ENCODE measurements at places on chromosomes 3 and 15.
A peak's percentile ranks its signal among the peaks of the same experiment; 100 is the strongest.

- no peak for DNase-seq
These were observed 322.7 kb upstream of the ZNF717 start for GRCh38 chr3:76107935-76108570.

DNA sequence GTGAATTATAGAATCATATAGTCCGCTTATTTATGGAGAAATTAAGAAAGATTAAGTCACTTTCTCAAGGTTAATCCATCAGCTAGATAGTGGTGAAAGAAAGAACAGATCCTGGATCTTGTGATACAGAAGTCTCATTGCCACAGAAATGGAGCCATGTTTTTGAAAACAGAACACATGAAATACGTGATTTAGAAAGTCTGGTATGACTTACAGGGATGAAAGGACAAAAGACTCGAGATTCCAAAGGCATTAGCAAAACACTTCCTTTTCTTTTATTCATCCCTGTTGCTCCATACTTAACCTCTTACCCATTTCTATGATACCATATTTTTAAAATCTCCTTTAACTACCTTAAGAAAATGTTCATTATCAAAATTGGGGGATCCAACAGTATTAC is 40.0 kb upstream of the TEX9 start:
- no peak for DNase-seq

DNA sequence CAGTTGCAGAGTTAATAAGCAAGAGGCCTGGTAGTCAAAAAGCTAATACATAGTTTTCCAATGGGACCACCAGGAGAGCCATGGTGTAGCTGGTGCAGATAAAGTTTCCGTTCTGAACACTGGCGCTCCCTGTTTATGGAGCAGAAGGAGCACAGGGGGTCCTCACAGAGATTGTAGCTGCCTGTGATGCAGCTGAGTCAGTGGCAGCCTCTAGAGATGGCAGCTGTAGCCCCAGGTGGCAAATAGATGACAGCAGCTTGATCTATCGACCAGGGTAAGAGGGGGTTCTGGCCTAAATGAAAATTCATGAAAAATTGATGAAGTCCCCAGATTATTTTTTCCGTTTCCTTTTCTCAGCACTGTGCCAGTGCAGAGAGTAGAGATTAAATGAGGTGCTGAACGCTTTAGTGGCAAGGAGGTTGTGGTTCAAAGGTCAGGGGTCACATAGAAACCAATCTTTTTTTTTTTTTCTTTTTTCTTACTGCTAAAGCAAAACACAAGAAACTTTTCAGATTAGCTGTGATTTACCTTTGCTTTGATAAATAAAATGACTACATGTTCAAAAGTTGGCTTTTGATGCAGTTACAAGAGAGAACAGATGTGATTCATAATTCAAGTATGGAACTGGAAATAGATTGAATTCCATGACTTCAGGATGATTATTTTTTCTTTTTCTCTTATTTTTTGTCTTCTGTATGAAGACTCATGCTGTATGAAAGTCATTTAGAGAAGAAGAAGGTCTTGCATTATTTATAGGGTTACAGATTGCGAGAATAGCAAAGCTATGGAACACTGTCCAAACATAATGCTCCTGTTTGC is 63.3 kb downstream of the ROBO2 start:
- DNase-seq = peak; percentile 12

- no peak for DNase-seq
These were observed at the start of gene TF for GRCh38 chr3:133745981-133746711. TSS of gene TF (plus strand) at chr3:133746393. CDS start at chr3:133746441, 48 bp downstream.

GRCh38 chr3:120161902-120162301 is 67.7 kb upstream of the GSK3B start:
- DNase-seq = no peak

- DNase-seq = no peak
These were observed 787.7 kb downstream of the NAALADL2 start for GRCh38 chr3:175646865-175647264.

DNA sequence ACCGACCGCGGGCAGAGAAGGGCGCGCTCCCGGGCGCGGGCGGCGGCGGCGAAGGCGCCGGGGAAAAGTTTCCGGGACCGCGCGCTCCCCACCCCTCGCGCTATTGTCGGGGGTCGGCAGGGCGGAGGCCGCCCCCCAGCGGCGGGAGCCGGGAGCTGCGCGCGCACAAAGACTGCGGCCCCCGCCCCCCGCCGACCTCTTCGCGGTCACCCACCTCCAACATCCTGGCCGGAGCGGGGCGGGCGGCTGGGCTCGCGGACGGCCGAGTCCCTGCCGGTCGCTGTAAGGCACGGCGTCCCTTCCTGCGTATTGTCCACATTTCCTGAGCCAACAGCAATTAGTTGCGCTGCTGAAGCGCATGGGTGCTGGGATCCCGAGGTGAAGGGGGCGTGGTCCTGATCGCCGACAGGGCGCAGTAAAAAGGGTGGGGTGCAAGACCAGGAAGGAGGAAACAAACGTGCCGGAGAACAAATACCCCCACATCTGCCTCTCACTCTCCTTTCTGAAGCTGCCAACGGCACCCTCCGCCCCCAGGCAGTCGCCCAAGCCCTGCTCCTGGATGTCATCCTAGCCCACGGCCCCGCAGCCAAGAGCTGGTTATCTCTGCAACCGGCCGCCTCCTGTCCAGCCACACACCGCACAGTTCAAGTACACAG is at the start of gene TMEM44:
TMEM44 (minus strand) TSS at position 71 of the 656 bp plus-strand sequence. CDS start 204 bp downstream, outside the sequence.
- no peak for DNase-seq

GRCh38 chr15:72173401-72173800 is 24.2 kb downstream of the GRAMD2A start:
- DNase-seq = no peak

DNA sequence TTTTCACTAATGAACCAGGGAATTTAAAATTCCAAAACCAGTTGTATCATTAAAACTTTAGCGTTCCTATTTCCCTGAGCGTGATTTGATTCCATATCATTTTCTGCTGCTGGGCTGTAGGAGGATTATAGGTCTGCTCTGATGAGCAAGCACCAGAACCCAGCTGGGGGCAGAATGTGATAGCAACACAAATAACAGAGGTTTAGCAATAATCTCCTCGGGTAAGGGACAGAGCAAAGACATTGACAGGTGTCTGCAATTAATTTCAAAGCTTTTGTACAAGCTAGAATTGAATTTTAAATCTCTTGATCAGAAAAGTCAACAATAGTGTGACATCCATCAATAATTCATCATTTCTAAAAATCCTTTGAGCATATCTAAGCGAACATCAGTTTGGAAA is 163.4 kb upstream of the RAP2B start:
- no peak for DNase-seq

DNA sequence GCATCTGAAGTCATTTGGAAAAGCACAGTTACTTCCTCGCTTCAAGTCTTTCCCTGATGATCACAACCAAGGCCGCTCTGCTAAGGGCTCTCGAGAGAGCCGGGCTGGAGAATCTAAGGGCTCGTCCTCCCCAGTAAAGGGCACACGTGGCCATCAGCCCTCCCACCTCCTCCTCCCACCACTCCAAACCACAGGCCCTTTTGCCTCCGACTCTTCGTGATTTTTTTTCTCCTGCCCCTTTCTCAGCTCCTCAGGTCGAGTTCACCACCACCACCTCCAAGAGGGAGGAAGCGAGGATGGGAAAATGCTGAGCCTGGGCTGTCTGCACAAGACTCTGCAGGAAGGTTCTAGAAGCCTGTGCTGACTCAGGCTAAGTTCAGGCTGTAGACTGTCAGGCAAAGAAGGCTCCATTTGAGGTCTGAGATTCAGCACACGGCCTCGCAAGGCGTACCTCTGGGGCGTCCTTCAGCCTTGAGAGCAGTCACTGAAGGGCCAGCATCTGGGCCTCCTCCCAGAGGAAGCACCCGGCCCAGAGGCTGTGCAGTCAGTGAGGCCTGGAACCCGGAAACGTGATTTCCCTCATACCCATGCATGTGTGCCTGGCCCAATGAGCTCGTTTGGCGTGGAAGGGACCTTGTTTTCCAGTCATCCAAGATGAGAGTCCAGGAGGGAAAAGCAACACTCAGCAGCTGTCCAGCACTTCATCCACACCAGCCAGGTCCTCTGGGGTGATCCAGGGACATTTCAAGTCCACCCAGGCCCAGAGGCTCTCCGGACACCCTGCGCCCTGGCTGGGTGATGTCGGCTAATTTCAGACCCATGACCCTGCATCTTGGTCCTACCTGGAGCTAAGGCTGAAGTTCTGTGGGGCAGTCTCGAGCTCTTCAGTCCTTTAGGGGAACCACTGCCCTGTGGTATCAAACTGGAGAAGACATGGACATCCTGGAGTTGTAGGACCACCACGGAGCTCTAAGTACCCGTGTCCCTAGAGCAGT is 196.8 kb downstream of the XXYLT1 start:
- no peak for DNase-seq

GRCh38 chr15:40714144-40714543 is 19.2 kb downstream of the RAD51 start:
- no peak for DNase-seq

DNA sequence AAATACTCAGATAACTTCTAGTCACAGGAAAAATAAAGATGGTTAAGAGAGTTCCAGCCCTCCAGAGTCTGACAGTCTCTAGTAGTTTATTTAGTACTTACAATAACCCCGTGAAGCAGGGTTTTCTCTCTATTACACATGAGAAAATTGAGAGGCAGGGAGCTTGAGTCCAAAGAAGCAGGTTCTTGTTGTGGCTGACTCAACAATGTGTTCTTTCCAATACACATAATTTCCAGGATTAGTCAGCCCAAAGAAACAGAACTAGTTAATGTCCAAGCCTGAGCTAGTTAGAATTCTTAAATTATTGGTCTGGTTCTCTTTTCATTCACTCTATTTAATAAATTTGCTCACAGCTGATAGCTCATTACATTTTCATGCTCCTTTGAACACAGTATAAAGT is 49.9 kb downstream of the ALDH1A2 start:
- DNase-seq = no peak

GRCh38 chr3:136919799-136920580 is 37.8 kb upstream of the IL20RB start:
- DNase-seq = no peak

GRCh38 chr3:180324791-180325190 is 277.2 kb upstream of the TTC14 start:
- DNase-seq = no peak

DNA sequence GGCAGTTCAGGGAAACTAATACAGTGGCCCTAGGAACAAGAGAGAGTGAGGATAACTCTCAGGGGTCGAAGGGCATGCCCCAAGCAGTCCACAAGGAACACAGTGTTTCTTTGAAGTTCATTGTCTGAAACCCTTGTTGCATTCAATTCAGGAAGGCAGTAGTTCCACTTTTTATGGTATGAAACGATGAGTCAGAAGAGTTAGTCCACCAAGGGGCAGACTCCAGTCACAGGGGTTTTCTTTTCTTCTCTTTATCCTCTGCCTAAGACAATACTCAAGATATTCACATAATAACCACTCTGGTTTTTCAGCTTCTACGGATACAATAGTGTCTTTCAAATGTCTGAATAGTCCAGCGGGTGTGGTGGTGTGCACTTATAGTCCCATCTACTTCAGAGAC is 23.7 kb upstream of the TICRR start:
- DNase-seq = no peak

GRCh38 chr3:55716611-55717225 is 229.6 kb upstream of the WNT5A start:
- no peak for DNase-seq

GRCh38 chr3:125051715-125052581 is 3.8 kb downstream of the HEG1 start:
- peak; percentile 81 for DNase-seq

- peak; percentile 45 for DNase-seq
These were observed 36.5 kb upstream of the PDZRN3 start for GRCh38 chr3:73661265-73661664.

DNA sequence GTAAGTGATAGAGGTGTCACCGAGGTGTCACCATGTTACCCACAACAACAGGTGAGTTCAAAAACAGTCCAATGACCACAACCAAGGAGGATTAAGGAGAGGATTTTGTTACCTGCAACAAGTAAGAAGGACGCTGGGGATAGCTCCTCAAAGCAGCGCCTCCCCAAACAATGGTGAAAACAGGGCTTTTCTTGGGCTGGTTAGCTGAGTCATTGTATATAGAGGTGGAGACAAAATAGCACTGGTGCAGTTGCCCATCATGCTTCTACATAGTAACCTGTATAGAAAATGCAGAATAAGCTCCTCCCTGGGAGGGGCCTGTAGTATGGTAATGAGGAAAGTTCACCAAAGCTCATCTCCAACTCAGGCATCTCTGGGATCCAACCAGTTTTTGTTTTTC is 116.9 kb upstream of the EIF1B start:
- no peak for DNase-seq

DNA sequence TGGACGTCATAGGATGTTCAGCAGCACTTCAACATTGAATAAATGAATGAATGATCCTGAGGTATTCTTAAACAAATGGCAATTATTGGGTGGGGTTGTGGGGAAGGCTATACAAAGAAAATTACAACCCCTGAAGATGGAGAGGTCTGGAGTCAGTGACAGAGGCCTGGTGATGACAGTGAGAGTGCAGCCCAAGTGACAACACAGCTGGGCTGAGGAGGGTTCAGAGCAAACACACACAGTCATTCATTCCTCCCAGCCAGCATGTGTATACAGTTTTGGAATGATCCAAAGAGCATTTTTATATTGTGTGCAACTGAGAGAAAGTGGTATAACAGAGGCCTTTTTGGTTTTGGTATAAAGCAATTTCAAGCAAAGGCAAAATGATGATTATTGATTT is 148.1 kb downstream of the ANO10 start:
- no peak for DNase-seq

Data from fibroblast of skin of left biceps (primary cell).